ENCODE measurements at places on chromosomes 3 and 15. TPM values are rescaled to one million over a fixed set of nuclear protein-coding genes. Genes with fewer than 3 reads are reported as not detected.

Gene LMAN1L
- total RNA-seq: 0.09 TPM

Gene ERICH6
- 0.27 TPM for total RNA-seq

Gene GNAT1
- not detected for total RNA-seq

DNA sequence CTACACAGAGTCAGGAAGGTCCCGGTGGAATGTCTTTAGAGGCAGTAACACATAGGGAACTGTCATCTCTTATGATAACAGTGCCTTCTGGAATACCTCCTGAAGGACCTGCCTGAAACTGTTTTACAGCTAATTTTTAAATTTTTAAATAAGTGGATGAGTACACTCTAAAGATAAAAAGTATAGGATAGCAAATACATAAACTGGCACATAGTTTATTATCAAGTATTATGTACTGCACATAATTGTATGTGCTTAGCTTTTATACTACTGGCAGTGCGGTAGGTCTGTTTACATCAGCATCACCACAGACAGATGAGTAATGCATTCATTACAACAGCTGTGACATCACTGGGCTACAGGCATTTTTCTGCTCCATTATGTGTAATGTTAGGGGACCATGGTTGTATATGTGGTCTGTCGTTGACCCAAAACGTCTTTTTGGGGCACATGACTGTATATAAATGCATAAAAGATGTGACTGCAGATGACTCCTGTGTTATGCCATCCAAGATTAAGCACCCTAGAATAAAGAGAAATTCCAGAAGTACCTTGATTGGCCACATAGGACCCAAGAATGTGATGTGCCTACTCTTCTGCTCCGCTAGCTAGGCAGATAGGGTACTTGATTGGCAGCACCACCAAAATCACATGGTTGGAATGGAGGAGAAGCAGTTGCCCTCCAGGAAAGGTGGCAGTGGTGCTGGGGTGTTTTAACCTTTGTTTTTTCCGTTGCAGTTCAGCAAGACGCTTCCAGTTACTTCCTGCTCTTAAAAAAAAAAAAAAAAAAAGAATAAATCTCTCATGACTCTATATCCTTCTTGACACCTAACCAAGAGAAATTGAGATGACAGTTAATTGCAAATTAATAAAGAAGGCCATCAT, 3.3 kb downstream of the VPS8 start:
- DNase-seq: no peak

GRCh38 chr3:195838714-195839113, 27.0 kb upstream of the MUC4 start:
- DNase-seq: no peak

- peak; percentile 28 for DNase-seq
Observed at GRCh38 chr15:74530771-74531143, 10.3 kb upstream of the ARID3B start.

- no peak for DNase-seq
Observed at GRCh38 chr3:166593776-166594175, 756.6 kb upstream of the BCHE start.

DNA sequence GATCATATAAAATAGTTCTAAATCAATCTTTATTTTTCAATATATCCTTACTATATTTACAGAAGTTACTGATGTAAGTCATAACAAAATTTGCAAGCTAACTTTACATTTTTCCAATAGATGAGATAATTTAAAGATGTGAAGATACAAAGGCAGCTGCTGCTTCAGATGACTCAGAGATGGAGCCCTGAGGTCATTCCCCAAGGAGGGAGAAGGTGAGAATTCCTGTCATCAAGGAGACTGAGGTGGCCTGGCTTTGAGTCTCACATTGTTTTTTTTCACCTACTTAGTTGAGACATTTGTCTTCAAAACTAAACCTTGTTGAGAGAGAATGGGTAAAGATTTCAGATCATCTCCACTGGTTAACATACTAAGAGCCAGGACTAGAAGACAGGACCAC, 3.9 kb upstream of the SAMD7 start:
- DNase-seq: no peak

GRCh38 chr3:48155122-48155521, 33.1 kb downstream of the CDC25A start:
- no peak for DNase-seq

GRCh38 chr3:145519398-145520047, 641.5 kb downstream of the PLOD2 start:
- DNase-seq: no peak

- peak; percentile 77 for DNase-seq
Observed at GRCh38 chr3:12479919-12480427, 4.3 kb upstream of the TSEN2 start.

GRCh38 chr15:57943754-57944420, 121.6 kb downstream of the ALDH1A2 start:
- DNase-seq: no peak
